Fibroblast of skin of back (primary cell): ENCODE measurements at places on chromosomes 11 and 22.

GRCh38 chr11:59224351-59224928, 11.7 kb upstream of the MPEG1 start:
- DNase-seq, result no peak

DNA sequence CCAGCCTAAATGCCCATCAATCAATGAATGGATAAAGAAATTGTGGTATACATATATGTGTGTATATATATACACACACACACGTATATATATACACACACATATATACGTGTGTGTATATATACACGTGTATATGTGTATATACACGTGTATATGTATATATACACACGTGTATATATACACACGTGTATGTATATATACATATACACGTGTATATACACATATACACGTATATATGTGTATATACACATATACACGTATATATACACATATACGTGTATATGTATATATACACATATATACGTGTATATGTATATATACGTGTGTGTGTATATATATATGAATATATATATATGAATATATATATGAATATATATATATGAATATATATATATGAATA, 54.1 kb downstream of the C2CD3 start:
- DNase-seq, result no peak

DNA sequence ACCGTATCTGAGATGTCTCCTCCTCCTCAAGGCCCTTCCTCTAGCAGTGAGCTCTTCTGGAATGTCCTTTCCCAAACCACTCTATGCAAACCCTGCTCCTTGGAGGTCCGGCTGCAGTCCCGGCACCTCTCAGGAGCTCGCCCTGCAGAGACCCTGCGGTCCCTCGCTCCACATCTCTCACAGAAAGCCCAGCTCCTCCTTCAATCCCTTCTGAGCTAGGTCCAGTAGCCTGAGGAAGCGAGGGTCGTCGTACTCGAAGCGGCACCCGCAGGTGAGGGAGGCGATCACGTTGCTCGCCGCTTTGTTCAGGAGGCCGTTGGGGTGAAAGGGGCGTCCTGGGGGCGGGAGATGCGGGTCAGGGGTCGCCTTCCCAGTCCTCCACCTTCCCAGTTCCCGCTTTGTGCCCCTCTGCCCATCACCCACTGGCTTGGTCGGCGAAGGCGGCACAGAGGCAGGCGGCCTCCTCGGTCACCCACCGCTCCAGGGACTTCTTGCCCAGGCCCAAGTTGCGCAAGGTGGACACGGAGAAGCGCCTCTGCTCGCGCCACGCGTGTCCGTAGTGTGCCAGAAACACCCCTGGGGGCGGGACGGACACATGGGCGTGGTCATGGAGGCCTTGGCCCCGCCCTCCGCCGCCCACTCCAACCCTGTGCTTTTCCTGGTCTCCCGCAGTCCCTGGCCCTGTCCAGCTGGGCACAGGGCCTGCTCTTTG, 21.5 kb upstream of the CYP2D6 start:
- DNase-seq, result no peak

DNA sequence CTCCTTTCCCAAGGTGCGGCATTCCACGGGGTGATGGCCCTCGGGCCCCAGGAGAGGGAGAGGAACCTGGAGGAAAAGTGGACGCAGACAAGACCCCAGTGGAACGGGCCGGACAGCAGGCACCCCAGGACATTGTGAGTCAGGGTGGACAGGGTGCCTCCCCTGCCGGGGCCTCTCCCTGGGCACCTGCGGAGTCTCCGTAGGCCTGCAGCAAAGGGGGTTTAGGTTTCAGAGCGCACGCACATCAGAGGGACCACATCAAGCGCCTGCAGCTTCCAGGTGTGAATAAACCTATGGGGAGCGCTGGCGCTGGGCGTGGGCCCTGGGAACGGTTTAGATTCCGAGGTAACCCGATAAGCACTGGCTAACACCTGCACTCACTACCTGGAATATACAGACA, 22.7 kb upstream of the FGF19 start:
- DNase-seq, result no peak
